ENCODE measurements at places on chromosomes 6 and 20.
A peak's percentile ranks its signal among the peaks of the same experiment; 100 is the strongest.

DNA sequence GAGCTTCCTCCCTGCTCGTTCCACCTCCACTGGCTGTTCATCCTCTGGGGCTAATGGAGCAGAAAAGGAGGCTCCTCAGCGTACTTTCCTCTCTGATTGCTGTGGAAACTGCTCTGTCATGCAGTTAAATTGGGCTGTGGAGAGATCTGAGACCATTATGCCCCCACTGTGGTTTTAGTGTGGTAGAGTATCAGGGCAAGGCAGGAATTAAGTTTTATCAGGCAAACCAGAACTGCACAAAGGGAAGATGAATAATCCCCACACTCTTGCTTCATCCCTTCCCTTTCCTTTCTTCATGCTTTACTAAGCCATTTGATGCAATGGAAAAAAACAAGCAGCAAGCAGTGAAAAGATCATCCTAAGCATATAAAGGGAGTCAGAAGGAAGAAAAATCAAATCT is 11.9 kb upstream of the ME1 start:
- DNase-seq = peak; percentile 13

GRCh38 chr6:54847799-54848597 is 1.4 kb downstream of the FAM83B start:
- no peak for DNase-seq

DNA sequence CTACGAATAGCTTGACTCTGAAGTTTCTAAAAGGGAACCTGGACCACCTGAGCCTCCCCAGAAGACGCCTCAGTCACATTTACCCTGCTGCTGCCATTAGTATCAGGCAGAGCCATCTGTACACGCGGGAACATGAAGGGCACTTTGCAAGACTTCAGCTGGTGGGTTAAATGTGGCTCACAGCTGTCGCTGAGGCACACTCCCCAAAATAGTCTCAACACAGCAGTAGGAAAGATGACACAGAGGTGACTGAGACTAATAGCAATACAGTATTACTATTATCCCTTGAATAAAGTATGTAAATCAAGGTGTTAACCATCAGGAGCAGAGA is 29.0 kb downstream of the PSMB1 start:
- no peak for DNase-seq

GRCh38 chr20:16517946-16518783 is 55.1 kb downstream of the KIF16B start:
- no peak for DNase-seq

GRCh38 chr20:47973519-47974233 is 188.4 kb upstream of the SULF2 start:
- DNase-seq = no peak

DNA sequence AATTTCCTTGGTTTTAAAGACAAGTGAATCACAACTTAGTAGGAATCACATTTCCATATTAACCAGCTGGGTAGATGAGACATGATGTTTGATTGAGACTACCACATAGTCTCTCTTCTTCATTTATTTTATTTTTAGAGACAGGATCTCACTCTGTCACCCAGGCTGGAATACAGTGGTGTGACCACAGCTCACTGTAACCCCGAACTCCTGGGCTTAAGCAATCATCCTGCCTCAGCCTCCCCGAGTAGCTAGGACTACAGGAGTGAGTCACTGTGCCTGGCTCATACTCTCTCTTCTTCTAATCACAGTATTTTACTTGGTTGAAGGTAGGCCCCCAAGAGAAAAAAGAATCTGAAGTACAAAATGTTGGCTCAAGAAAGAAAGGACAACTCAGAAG is 80.2 kb upstream of the ASF1A start:
- no peak for DNase-seq

DNA sequence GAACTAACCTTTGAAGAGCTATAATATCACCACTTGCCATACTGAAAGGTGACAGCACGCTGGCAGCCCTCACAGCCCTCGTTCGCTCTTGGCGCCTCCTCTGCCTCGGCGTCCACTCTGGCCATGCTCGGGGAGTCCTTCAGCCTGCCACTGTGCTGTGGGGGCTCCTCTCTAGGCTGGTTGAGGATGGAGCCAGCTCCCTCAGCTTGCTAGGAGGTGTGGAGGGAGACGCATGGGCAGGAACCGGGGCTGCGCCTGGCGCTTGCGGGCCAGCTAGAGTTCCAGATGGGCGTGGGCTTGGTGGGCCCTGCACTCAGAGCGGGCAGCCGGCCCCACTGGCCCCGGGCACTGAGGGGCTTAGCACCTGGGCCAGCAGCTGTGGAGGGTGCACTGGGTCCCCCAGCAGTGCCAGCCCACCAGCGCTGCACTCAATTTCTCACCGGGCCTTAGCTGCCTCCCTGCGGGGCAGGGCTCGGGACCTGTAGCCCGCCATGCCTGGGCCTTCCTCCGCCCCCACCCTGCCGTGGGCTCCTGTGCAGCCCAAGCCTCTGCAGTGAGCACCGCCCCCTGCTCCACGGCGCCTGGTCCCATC is 329.7 kb downstream of the LMBRD1 start:
- DNase-seq = no peak
